ENCODE measurements at places on chromosomes 12 and 14.

DNA sequence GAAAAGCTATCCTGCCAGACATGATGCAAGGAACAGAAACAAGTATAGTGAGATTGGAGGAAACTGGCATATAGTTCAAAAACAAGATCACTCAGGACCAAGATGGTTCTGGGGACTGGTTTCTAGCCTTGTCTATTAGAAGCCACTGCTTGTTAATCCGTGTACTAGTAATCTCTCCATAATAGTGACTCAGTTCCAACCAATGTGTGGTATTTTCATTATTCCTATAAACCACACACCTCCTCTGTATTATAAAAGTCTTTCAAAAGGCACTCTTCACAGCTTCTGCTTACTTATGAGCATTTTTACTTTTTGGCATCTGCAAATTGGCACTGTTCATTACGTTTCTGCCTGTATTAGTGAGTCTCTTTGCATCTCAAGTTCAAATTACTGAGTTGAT lies 140.3 kb downstream of the SLC6A15 start:
- DNase-seq: peak; percentile 58

DNA sequence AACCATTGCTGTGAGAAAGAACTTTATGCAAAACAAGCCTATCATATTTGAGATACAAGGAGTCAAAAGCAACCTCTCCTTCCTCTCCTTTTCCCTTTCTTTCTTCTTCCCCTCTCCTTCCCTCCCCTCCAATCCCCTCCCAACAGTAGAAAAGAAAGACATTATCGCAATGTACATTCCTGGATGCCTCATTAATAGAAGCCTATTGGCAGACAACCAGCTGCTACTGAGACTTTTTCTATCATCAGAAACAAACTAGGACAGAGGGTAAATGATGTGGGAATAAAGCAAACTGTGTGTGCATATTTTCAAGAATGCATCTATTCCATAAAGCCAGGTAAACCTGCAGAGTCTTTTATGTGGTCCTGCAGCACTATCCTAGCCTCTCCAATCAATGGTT lies 237.2 kb downstream of the ITPR2 start:
- peak; percentile 56 for DNase-seq

DNA sequence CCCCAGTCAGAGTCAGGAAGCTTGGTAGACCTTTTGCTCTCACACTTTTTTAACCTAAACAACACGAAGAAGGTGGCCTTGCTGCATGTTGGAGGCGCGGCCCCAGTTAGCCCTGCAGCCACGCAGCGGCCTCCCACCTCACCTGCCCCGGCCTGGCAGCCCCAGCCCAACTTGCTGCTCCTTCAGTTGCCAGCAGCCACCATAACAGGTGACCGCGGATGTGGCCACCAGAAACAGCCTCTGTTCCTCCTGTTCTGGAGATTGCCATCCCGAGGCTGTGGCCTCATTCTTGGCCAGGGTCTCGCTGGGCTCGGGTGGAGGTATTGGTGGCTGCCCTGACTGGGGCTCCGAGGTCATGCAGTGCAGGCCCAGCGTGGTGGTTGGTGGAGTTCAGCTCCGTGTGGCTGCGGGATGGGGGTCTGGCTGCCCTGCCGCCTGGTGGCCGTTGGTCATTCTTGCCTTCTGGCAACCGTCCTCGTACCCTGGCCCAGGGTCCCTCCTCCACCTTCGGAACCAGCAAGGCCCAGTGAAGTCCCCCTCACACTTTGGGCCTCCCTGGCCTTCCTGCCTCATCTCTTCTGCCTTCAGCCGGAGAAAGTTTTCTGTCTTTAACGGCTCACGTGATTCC lies 20.7 kb upstream of the TEX22 start:
- no peak for DNase-seq

DNA sequence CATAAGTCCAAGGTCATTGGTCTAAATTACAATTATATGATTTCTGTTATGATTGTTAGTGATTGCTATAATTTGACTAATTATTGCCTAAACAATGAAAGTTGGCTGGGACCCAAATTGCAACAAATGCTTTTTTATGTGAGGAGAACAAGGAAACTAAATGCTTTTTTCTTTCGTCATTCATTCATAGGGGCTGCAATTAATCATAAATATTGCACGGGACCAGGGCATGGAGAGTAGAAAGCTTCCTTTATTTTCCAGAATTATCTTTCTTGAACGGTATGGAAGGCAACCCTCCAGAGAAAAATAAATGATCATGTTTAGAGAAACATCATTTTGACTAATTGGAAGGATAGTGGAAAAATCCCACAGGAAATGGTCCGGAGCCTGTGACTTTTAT lies 32.6 kb upstream of the ARHGAP5 start:
- DNase-seq: no peak

GRCh38 chr14:94761348-94761996 lies 8.4 kb downstream of the GSC start:
- no peak for DNase-seq

DNA sequence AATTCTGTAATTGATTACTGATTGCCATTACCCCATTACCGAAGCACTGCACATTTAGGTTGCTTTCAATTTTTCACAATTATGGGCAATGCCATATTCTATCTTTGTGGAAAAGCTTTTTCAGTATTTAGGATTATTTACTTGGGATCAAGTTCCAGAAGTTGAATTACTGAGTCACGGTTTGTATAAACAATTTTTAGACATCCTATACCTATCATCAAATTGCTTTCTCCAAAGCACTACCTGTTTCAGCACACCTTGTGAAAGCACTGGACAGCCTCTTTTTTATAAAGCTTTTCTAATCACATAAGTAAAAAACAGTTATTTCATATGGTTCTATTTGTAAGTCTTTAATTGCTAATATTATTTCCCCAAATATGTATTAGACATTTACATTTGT lies 221.5 kb upstream of the CAND1 start:
- DNase-seq: no peak

GRCh38 chr14:41498959-41499358 lies 107.7 kb upstream of the LRFN5 start:
- peak; percentile 14 for DNase-seq

GRCh38 chr14:71324767-71325272 lies 417.6 kb downstream of the PCNX1 start:
- DNase-seq: peak; percentile 19

- no peak for DNase-seq
Observed at GRCh38 chr14:97441740-97442362, 644.7 kb downstream of the VRK1 start.

DNA sequence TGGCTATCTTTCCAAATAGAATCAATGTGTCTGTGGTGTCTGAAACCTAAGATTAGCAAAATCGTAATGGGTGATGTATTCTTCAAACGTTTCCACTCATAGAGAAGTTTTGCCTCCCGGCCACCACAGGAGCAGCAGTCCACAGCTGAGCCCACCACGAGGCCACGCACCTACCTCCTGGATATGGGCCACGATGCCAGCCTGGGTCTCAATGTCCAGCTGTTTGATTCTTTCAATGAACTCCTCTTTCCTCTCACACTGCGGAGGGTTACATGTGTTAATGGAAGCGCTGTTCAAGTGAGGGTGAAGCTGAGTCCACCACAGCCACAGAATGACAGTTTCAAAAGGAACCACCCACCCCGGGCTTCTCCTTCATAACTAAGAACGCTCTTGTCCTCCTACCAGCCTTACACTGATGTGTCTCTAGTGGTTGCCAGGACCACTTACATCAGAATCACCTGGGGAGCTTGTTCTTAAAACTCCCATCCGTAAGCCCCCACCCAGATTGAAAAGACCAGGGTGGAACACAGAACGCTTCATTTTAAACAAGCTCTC lies 75.3 kb downstream of the CCDC88C start:
- no peak for DNase-seq
